ENCODE measurements at places on chromosomes 11 and 22.

DNA sequence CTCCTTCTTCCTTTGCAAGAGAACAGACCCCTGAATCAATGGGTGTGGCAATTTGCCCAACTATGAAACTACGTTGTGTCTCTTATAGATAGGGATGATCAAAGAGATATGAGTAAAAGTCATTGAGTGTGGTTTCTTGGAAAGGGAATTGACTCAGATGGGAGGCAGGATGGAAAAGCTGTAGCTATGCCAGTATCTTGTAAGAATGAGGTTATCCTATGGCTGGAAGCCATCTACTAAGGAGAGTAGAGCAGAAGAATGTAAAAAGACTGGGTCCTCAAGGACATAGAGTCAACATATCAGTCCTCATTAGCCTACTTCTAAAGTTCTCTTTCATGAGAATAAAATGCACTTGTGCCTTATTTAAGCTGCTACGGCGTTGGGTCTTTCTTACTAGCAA, 78.9 kb upstream of the POU2AF2 start:
- no peak for DNase-seq

GRCh38 chr11:61034111-61034510, 62.6 kb downstream of the CD6 start:
- DNase-seq = no peak

DNA sequence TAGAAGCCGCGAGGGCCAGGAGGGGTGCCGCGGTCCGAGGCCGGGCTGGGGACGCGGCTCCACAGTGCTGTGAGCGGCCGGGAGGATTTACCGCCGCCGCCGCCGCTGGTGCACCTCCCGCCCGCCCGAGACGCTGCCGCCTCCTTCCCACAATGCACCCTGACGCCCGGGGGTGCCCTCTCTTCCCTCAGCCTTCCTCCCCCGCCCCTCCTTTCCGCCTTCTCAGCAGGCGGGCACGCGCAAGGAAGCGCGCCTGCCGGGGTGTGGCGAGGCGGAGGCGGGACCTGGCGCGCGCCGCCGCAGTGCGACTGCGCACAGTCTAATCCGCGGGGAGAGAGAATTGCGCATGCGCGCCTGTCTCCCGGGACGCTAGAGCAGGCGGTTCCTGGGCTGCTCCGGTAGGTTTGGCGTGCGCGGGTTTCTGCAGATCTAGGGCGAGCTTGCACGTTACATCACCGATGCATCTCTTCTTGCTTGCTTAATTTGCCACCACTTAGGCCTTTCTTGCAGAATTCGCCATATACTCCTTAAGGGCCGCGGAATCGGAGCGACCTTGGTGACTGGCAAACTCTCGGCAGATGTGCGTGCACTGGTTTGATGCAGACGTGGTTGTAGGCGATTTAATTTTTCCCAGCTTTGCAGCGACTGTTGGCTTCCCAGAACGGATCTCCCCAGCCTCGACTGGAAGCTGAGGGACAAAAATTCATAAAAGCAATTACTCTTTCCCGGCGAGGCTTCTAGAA, at the start of the genes GVQW3 and THAP12:
GVQW3 (plus strand) TSS at position 347 of the 743 bp plus-strand sequence. CDS start 506 bp downstream, outside the sequence.
THAP12 (minus strand) TSS at position 156 of the 743 bp plus-strand sequence. CDS start 296 bp downstream, outside the sequence.
- peak; percentile 98 for DNase-seq

DNA sequence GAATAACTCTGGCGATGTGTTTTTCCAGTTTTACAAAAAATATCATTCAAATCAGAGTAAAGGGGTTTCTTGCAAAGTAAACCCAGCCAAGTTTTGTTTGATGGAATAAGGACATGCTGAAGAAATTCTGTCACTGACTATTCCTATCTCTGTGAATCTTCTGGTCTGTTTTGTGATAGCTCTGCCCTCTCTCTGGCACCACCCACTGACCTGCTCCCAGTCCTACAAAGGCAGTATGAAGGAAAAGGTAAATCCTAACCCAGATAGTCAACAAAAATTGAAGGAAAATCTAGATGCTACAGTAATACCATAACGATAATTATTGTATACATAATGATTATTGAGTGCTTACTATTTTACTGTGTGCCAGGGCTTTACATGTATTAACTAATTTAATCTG, 76.3 kb upstream of the TP53AIP1 start:
- no peak for DNase-seq

DNA sequence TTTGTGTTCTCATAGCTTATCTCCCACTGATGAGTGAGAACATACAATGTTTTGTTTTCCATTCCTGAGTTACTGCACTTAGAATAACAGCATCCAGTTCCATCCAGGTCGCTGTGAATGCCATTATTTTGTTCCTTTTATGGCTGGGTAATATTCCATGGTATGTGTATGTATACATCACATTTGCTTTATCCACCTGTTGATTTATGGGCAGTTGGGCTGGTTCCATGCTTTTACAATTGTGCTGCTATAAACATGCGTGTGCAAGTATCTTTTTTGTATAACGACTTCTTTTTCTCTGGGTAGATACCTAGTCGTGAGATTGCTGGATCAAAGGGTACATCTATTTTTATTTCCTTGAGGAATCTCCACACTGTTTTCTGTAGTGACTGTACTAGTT, 74.8 kb downstream of the ZNF280B start:
- no peak for DNase-seq
